ENCODE measurements at places on chromosomes 16 and 17. TPM values are rescaled to one million over a fixed set of nuclear protein-coding genes. Genes with fewer than 3 reads are reported as not detected.

DNA sequence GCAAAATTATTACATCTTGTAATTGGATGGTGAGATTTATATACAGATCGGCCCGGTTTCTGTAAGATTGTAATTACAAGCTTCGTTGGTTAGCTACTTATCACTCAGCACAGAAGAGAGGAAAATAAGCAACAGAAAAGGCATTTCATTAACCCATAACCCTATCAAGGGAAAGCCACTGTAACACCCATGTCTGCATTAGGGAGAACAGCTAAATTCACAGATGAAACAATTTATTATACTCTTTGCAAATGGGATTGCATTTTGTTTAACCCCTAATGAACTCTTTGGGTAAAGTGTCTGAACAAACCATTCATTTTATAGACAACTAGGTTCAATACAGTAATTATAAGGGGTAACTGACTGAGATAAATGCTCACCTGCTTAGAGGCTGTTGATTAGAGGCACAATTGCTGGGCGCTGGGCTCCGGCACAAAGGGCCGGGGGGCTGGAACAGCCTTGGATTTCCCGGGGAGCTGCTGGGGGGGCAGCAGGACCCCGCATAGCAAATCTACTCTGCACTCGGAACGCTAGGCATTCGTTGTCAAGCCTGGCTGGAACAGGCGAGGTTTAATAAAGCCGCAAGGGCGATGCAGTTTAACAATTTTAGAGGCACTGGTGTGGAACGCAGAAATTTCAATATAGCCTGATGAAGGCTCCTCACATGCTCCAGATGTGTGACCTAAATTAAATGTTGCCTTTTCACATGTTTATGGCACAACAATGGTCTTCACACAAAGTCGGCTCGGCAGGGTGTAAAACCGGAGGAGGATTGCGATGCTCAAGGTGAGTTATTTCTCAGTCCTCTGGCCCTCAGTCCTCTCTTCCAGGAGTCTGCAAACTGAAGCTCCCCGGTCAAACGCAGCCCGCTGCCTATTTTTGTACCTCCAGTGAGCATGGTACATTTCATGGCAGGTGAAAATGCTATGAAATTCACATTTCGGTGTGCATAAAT lies 134.0 kb upstream of the IRX6 start:
- H3K36me3 ChIP-seq: no peaks in the 10 kb centered on the region
- no peak overlapping the region for H3K27ac ChIP-seq
- H3K4me3 ChIP-seq: no peak overlapping the region
- DNase-seq: no peak

DNA sequence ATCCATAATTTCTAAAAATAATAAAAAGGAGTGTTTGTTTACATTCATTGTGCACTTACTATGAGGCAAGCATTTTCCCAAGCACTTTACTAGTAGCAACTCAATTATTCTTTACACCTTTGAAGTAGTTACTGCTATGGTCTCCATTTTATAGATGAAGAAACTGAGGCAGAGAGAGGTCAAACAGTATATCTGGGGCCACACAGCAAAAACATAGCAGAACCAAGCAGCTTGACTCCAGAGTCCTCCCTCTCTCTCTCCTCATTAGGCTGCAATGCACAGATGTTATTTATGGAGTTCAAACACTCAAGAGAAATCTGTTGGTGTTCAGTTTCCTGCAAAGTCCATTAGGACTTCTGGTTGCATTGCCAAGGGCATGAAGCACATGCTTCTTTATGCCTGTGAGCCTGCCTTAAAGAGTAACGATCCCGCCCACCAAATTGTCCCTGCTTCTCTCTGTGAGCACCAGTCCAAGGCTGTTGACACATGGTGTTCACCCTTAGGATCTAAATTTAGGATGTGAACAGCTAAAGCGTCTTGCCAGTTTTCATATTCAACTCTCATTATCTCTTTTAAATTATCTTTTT lies 44.0 kb downstream of the GPRC5B start:
- H3K27me3 ChIP-seq: no peaks in the 10 kb centered on the region
- no peaks in the 10 kb centered on the region for H3K4me1 ChIP-seq
- no peak overlapping the region for H3K27ac ChIP-seq
- no peaks in the 10 kb centered on the region for H3K36me3 ChIP-seq
- no peak overlapping the region for H3K4me3 ChIP-seq

DNA sequence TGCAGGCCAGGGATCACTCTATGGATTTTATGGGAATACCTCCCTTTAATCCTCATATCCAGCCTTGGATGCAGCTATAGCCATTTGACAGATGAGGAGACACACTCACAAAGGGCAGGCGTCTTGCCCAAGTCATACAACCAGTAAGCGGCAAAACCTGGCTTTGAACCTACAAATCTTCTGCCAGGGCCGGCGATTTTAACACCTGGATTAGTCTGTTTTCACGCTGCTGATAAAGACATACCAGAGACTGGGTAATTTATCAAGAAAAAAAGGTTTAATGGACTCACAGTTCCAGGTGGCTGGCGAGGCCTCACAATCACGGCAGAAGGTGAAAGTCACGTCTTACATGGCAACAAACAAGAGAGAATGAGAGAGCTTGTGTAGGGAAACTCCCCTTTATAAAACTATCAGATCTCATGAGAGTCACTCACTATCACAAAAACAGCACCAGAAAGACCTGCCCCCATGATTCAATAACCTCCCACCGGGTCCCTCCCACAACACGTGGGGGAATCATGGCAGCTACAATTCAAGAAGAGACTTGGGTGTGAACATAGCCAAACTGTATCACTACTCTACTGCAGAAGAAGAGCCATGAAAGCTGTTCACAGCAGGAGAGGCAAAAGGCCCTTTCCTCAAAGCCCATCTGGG lies 67.5 kb downstream of the XYLT1 start:
- H3K27me3 ChIP-seq: no peaks in the 10 kb centered on the region
- DNase-seq: no peak
- H3K4me3 ChIP-seq: no peak overlapping the region
- H3K27ac ChIP-seq: no peak overlapping the region
- H3K4me1 ChIP-seq: peaks cover 8% of the 10 kb centered on the region

- peaks cover 3% of the 10 kb centered on the region for H3K4me1 ChIP-seq
- no peaks in the 10 kb centered on the region for H3K27me3 ChIP-seq
- peak; percentile 65 for DNase-seq
- no peak overlapping the region for H3K4me3 ChIP-seq
- H3K36me3 ChIP-seq: no peaks in the 10 kb centered on the region
Observed at GRCh38 chr16:30473231-30474073, 910 bp downstream of the ITGAL start.

GRCh38 chr17:395179-395578 lies 42.6 kb upstream of the RPH3AL start:
- no peaks in the 10 kb centered on the region for H3K27me3 ChIP-seq
- no peaks in the 10 kb centered on the region for H3K36me3 ChIP-seq
- no peak for DNase-seq
- no peak overlapping the region for H3K4me3 ChIP-seq
- H3K27ac ChIP-seq: no peak overlapping the region

ZNF23 gene
- total RNA-seq: 7.5 TPM

NLRC5 gene
- total RNA-seq: 51.0 TPM

PIPOX gene
- 3.6 TPM for total RNA-seq

TEX19 gene
- not detected for total RNA-seq

All from upper lobe of left lung (tissue), 6 donors.